ENCODE measurements at places on chromosomes 13 and 19. TPM values are rescaled to one million over a fixed set of nuclear protein-coding genes. Genes with fewer than 3 reads are reported as not detected.

GRCh38 chr13:108087810-108088209, 127.5 kb downstream of the LIG4 start:
- H3K27me3 ChIP-seq: no peaks in the 10 kb centered on the region
- no peak overlapping the region for H3K27ac ChIP-seq
- no peak overlapping the region for H3K4me3 ChIP-seq
- H3K4me1 ChIP-seq: no peaks in the 10 kb centered on the region

NDUFA3 gene
- polyA plus RNA-seq: 35.4 TPM

IL4I1 gene
- 0.21 TPM for polyA plus RNA-seq

GRCh38 chr13:110392510-110393240, 85.6 kb downstream of the COL4A2 start:
- DNase-seq: peak; percentile 91
- H3K36me3 ChIP-seq: no peaks in the 10 kb centered on the region
- H3K27me3 ChIP-seq: no peaks in the 10 kb centered on the region
- peaks cover 54% of the 10 kb centered on the region for H3K4me1 ChIP-seq

DNA sequence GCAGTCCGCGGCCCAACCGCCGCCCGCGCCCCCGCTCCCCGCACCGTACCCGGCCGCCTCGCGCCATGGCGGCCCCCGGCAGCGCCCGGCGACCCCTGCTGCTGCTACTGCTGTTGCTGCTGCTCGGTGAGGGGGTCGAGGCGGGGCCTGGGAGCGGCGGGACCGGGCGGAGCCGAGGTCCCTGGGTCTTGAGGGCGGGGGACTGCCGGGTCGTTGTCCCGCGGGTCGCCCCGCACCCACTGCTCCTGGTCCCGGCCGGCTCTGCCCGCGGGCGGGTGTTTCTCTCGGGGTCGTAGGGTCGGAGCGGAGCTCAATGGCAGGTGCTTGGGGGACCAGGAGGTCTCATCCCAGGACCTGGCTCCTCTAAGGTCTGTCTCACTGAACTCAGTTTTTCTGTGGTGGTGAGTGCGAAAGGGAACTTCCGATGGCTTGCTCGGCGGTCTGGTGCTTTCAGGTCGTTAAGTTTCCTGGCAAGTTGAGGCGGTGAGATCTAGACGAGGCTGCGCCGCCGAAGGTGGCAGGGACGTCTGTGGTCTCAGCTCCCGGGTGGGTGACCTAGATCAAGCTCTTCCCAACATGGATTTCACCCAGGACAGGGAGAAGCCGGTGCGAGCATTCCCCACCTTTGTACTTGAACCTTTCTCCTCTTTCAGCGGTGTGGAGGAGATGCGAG, 467 bp downstream of the LAMP1 start:
- H3K4me3 ChIP-seq: peak overlapping the region; percentile 98
- no peaks in the 10 kb centered on the region for H3K27me3 ChIP-seq
- no peaks in the 10 kb centered on the region for H3K4me1 ChIP-seq
- peak; percentile 18 for DNase-seq
- peak overlapping the region; percentile 79 for H3K27ac ChIP-seq

NRTN gene
- polyA plus RNA-seq: 0.11 TPM

All from fibroblast of lung (primary cell).